Renal cortex interstitium (tissue), 15 donors: ENCODE measurements at places on chromosomes 6 and 20. TPM values are rescaled to one million over a fixed set of nuclear protein-coding genes. Genes with fewer than 3 reads are reported as not detected.

- DNase-seq = no peak
Observed at GRCh38 chr6:62746161-62746560, 460.1 kb upstream of the KHDRBS2 start.

DNA sequence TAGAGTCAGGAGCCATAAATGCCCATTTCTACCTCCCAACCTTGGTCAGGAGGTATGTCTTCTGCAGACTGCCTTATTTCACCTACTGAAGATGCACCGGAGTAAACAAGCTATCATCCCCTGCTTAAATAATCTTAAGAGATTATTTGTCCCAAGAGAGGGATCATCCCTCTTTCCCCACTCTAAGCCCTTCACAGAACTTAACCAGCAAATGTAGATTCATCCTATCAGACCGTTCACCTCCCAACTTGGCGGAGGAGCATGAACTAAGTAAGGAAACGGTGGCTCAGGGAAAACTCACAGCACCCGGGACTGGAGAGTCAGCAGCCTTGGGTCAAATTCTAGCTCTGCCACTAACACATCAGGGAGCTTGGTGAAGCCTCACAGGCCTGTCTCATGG lies 115.3 kb downstream of the TRERF1 start:
- no peak for DNase-seq

GRCh38 chr6:151440930-151441329 lies 11.0 kb downstream of the RMND1 start:
- DNase-seq = no peak

DNA sequence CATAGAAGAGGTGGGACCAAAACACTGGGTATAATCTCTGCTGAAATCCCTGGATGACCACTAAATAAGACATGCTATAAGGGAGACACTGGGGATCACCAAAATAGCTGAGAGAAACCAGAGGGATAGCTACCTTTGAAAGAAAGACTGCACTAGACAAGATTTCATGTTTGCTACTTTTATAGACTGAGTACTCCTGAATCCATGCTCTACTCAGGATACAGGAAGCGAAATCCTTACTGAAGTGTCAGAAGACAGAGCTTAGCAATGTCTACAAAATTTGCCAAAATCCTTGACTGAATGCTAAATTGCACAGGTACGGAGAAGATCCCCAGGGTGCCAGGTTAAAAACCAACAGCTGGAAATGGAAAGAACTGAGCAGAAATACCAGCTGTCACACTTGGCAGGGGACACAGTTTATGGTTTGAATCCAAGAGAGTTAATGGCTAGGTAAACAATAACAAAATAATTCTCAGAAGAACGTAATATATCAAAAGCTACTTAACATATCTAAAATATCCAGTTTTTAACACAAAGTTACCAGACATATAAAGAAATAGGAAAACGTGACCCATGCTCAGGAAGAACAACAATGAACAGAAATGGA lies 125.4 kb downstream of the MAN1A1 start:
- no peak for DNase-seq

DNA sequence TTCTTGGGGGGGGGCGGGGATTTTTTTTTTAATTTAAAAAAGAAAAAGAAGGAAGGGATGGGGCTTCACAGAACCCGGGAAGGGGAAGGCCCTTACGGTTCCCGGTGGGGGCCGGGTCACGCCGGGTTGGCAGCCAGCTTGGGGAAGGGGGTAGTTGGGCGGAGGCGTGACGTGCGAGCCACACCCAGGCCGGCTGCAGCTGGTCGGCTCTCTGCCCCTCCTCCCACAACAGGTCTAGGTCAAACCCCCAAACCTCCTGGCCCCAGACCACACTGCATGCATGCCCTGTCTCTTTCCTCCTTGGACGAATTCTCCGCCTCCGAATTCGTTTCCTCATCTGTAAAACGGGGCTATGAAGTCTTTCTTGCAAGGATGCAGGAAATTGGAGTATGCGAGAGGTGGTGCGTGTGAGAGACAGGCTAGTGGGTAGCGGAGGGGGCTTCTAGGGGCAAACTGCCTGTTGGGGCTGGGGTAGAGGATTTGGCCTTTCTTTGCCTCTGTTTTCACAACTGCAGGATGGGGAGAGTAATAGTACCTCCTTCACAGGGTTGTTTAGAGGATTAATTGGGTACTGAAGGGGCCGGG lies 828 bp downstream of the HCK start:
- no peak for DNase-seq

DNA sequence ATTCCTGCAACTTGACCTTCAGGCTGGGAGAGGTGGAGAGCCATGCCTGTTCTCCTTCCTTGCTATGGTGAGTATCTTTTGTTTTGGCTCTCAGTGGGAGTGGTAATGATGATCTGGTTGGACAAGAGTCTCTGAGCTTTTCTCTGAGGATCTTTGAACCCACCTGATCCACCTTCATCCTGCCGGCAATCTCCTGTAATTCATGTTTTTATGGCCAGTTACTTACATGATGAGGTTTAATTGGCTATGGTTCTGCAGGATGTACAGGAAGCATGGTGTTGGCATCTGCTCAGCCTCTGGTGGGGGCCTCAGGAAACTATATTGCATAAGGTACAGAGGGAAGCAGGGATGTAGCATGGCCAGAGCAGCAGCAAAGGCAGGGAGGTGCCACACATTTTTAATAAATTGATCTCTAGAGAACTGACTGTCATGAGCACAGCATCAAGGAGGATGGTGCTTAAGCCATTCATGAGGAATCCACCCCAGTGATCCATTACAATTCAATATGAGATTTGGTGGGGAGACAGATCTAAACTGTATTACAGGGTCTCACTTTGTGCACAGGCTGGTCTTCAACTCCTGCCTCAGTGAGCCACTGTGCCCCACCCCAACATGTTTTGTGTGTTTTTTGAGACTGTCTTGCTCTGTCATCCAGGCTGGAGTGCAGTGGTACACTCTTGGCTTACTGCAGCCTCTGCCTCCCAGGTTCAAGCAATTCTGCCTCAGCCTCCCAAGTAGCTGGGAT lies 10.0 kb downstream of the HSPA1B start:
- DNase-seq = no peak

GRCh38 chr6:137246791-137247202 lies 27.6 kb upstream of the IFNGR1 start:
- DNase-seq = no peak

The PDE10A gene
- polyA plus RNA-seq = 27.7 TPM

- DNase-seq = no peak
Observed at GRCh38 chr20:34179637-34180360, 61.4 kb upstream of the ASIP start.
